Ammon's horn (tissue), 1 donor: ENCODE measurements at places on chromosomes 2 and 18.

DNA sequence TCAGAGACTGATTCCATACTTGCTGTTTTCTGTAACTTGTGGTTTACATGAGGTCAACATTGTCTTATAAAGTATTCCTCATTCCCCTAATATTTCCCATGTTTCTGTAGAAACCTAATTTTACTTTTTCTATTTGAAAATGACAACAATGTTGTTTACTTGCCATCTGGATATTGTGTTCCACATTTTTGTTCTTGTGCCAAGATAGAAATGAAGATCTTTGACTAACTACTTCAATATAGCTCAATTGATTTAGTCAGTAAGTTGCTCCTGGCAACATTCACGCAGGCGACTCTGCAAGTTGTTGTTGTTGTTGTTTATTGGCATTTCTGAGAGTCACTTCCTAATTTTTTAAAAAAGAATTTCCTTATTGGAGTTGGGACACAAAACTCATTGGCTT is 69.5 kb downstream of the CAVIN2 start:
- DNase-seq: no peak

DNA sequence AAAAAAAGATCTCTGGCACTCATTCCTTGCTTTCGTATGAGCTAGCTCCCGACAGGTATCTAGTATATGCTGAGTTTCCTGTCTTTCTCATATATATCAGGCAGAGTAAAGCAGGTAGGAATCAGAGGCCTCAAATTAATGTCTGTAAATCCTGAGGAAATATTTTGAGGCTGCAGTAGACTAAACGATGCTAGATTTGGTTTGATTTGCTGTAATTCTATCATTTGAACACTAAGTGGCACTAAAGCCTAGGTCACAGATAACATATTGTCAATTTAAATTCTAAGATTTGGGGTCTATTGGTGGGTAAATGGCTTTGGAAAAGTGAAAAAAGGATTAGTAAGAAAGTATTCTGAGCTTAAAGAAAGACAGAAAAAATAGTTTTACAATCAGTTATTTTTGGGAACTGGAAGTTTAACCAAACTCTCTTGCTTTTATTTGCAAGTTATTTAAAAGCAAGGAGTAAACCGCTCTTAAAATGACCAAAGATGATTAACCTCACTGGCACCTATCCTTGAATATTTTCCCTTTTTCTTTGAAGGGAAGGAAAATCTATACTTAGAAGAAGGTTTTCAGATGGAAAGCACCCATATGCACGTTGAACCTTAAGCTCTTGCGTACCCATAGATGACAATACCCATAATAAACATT is 37.6 kb upstream of the SLC4A10 start:
- DNase-seq: peak; percentile 36

- no peak for DNase-seq
These were observed 40.8 kb upstream of the ARHGAP15 start for GRCh38 chr2:143088388-143088787.

DNA sequence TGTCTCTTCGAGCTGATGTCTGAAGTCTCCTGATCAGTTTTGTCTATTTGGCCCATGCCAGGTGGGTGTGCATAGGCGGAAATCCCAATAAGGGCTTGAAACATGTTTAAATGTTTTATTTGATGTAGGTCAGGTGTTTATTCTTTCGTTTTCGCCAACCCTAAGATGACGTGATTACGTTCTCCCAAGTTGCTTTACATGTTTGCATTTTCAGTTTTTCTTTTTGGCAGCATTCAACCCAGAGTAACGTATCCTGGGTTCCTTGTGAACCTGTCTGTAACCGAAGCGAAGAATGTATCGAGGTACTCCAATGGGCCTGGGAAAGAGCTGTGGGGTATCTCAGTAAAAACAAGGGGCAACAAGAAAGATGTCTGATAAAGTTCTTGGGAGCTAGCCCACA is 3.1 kb downstream of the ALPK2 start:
- DNase-seq: no peak

- no peak for DNase-seq
These were observed 276.3 kb downstream of the CTNNA2 start for GRCh38 chr2:79788952-79789651.

DNA sequence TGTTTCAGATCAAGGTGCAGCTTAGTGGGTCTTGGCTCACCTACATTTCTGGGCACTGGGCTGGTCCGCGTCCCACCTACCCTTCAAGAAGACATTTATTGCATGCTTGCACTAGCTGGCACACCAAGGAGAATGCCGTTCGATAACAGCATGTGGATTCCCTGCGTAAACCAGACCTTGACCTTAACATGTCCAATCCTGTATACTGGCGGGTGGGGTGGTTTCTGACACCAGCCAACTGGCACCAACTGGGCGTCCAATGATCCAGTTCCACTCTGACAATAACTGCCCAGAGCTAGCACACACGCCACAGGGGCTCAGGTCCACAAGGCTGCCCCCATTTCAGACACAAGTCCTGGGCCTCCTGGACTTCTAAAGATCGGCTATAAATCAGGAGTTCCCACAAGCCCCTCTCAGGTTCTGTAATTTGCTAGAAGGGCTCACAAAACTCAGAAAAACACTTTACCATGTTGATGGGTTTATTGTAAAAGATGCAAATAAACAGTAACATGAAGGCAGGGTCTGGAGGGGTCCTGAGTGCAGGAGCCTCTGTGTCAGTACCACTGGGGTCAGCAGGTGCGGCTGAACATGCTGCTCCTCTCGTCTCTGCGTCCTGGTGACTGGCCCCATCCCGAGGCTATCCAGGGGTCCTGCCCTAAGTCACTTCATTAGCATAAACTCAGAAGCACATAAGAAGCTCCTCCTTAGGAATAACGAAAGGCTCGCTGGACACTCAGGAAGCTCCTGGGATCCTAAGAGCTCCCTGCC is 161.8 kb downstream of the HDAC4 start:
- DNase-seq: no peak

GRCh38 chr2:122635686-122636085 is 880.2 kb downstream of the TSN start:
- DNase-seq: no peak

- DNase-seq: no peak
These were observed 304.6 kb upstream of the CXCR4 start for GRCh38 chr2:136422512-136422911.

DNA sequence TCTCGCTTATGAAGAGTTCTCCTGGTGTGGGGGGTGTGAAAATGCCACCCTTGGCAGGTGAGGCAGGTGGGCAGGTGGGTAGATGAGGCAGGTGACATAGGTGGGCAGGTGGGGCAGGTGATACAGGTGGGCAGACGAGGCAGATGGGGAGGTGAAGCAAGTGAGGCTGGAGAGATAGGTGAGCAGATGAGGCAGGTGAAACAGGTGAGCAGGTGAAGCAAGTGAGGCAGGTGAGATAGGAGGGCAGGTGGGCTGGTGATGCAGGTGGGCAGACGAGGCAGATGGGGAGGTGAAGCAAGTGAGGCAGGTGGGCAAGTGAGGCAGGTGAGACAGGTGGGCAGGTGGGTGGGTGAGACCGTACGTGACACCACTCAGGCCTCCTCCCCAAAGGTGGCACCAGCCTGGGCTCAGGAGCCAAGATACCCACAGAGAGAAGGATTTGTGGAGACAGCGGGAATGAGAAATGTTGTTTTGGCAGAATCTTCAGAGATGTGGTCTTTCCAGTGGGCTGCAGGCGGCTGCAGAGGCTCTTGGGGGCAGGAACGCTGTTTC is 232.3 kb upstream of the MYT1L start:
- no peak for DNase-seq

GRCh38 chr18:77021075-77021474 is 111.5 kb downstream of the MBP start:
- DNase-seq: no peak

DNA sequence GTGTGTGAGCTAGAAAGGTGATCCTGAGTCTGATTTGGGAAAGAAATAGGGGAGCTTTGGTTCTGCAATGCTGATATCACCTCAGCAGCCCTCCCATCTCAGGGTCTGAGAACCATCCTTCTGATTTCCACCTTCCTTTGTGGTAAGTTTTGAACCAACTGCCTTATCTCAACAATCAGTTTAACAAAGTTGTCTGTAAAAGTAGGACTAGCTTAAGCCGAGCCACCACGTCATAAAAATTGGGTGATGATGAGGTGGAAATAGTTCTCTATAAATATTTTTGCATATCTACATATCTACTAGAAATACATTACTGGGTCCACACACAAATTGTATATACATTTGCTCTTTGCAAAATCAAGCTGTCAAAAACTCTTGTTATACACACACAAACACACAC is 1.1 kb downstream of the SULT1C4 start:
- no peak for DNase-seq

- DNase-seq: peak; percentile 47
These were observed 705 bp downstream of the EFR3B start for GRCh38 chr2:25042321-25043240.

GRCh38 chr2:12675801-12676200 is 40.9 kb upstream of the TRIB2 start:
- no peak for DNase-seq

DNA sequence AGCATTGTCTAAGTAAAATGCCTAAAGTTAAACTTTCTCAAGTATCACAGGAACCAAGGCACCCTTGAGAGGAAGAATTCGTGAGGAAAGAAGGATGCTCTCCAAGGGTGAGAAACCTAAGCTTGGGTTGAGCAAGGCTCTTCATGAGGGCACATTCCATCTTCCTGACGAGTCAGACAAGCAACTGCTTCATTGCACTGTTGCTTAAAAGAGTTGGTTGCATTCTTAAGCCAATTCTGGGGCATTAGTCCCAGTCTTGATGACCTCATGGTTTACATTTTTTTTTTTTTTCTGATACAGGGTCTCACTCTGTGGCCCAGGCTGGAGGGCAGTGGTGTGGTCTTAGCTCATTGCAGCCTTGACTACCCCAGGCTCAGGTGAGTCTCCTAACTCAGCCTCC is 237.5 kb downstream of the ACTR3 start:
- no peak for DNase-seq

DNA sequence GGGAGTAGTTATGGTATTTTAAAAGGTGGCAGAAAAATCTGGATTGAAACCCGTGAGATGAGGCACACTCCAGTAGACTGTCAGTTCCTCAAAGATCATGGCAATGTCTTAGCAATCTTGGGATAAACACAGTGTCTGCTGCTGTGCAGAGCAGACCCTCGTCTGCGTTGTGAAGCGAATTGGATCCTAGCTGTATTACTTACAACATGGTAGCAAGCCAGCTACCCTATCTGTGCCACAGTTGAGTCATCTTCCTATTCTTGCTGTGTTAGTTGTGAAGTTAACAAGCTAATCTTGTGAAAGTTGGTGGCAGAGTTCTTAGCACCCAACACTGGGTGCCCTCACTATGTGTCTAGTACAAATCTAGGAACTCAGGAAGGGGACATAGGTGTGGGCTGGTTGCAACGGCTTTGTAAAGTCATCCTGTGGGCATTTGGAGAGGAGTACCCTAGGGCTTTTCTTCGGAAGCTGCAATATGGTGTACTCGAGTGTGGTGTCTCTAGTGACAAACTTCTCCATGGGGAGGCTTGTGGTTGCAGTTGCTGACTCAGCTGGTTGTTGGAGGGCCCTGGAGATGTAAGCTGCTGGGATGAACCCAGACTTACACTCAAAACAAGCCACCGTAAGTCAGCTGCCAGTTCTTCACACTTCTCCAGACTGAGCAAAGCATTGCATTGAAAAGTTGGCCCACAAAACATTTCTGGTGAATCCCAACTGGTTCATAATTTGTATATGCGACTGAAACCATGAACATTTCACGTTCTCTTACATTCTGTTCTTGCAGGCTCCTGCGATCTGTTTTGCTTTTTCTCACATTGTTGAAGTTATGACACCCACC is 61.5 kb downstream of the ADCYAP1 start:
- DNase-seq: no peak

- DNase-seq: peak; percentile 87
These were observed 3.7 kb downstream of the GPR17 start for GRCh38 chr2:127649684-127650040.

GRCh38 chr18:51621113-51621863 is 423.8 kb upstream of the MEX3C start:
- peak; percentile 89 for DNase-seq

DNA sequence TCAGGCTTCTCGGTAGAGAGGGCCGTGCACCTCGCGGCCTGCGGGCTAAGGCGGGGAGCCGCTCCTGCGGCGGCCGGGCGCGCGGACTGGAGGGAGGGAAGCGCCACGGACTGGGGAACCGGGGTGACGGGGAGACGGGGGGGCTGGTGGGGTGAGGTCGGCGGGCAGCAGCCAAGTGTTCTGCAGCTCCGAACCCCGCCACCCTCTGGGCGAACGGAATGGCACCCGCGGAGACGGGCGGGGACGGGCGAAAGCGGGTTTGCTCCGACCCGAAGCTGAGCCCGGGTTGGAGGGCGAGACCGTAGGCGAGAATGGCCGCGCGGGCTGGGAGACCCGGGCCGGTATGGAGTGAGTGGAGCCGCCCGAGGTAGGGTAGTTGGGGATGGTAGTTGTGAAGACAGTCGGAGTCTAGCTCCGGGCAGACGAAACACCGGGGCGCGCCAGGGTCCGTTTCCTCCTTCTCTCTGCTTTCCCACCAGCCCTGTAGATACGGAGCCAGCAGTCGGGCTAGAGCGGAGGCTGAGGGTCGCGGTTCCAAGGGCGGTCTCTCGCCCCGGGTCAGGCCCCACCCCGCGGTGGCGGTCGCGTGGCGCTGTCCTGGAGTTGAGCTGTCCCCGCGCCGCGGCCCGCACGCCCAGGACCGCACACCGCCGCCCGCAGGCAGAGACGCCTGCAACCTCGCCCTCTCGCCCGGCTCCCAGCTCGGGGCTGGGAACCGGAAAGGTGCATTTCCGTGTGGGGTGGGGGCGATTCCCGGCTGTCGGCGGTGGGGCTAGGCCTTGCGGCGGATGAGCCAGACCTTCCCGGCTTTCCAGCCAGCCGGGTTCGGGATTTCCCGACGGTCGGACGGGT is 160.3 kb upstream of the SIX2 start:
- DNase-seq: no peak
